ENCODE measurements at places on chromosomes 4 and X.

GRCh38 chr4:3305610-3306371 lies 13.0 kb downstream of the RGS12 start:
- no peak for DNase-seq

DNA sequence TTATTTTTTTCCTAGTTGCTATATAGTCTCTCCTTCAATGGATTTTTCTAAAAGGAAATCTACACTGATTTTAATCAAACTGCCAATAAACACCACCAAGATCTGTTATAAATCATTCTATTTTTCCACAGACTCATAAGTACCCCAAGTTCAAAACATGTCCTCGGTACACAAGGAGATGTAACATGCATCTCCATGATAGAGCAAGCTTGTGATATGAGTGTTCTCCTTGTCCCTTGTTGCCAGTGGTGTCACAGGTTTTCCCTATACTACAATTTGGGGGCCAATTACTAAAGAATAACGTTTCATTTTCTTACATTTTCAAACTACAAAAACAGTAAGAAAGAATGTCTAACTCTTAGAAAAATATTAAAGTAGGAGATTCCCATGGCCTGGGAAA lies 491 bp downstream of the ARHGEF6 start:
- no peak for DNase-seq

DNA sequence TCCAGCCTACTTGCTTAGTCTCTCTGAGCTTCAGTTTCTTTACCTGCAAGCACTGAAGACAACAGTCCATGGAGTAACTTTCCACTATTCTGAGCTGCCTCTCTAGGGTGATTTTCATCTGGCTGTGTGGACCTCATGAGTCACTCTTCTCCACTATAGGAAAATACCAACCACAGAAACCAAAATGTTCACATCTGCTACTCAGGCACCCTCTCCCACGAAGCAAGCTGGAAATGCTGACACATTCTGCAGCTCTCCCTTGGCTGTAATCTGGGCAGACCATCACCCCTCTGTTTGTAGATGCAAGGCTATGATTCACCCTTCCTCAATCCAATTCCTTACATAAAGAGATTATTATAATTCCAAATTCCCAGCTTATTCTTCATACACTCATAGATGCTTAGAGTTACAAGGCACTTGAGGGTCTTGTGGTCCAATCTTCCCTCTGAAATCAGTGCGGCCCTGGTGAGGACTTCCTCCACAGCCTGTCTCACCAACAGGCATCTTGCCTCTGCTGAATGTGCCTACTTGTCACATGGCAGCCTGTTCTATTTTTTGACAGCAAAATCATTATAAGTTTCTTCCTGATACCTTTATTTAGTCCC lies 97.0 kb upstream of the LNX1 start:
- DNase-seq, result no peak

GRCh38 chr4:181822005-181822375 lies 421.2 kb upstream of the TENM3 start:
- DNase-seq, result no peak

- DNase-seq, result no peak
These were observed 117.6 kb downstream of the FGF16 start for GRCh38 chrX:77564823-77565222.

DNA sequence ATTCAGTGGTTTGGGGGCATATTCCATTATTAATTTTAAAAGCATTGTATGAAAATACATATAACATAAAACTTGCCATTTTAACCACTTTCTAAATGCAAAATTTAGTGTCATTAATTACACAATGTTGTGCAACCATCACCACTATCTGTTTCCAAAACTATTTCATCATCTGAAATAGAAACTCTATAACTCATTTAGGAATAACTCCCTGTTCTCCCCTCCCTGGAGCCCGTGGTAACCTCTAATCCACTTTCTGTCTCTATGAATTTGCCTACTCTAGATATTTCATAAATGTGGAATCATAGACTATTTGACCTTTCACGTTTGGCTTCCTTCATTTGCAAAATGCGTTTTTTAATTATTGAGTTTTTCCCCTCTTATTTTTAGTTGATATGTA lies 101.4 kb upstream of the GPC4 start:
- no peak for DNase-seq

- no peak for DNase-seq
These were observed 10.0 kb downstream of the SAT1 start for GRCh38 chrX:23792861-23793553.

DNA sequence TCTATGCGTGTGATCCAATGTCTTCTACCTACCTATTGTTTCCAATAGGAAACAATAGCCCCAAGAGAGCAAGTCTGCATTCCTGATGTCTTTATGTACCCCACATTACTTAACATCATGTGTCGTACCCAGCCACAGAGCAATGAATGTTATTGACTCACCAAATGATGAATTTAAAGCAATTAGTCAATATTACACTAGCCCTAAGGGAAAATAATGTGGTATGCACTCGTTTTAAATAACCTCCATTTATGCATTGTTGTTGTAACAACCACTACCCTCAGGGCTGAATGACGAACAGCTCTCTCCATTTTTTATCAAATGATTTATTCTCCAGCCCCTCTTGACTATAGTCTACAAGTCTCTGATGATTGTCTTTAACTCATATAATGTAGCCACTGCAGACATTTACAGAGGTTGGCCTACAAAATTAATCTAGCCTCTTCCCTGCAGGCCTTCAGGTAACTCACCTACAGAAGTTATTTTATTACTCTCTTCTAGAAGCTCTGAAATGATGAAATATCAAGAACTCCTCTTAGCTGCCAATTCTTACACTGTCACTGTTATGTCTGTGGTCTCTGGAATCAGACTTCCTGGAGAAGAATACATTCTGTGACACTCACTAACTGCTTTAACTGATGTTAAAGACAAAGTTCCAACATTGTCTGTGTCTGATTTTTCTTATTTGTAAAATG lies 601.7 kb upstream of the GRIA3 start:
- no peak for DNase-seq

DNA sequence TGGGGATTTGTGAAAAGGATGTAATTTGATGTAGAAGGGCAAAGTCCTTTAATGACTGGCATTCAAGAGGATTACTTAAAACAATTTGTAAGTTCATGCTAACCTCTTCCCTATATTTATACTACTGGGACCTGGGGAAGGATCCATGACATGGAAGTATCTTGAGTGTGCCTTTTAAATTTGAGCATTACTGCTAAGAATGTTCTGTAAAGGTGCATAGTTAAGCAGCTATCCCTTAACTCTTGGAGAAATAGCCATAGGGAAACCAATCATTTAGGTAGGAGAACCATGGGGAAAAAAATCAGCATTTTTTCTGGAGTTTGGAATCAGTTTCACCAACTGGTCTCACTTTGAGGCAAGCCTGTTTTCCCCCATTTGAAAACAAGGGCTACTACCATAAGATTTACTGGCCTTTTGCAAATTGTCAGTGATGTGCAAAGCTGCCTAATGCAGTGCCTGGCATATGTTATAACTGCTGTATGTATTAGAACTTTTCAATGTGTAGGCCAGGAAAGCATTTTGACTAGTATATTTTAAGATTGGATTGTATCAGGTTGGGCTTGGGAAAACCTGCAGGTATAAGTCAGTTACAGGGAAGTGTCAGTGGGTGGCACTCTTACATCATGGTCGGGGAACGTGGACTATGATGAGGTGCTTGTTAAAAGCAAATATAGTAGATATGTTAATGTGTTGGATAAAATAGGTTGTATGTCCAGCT lies 72.1 kb downstream of the PRSS12 start:
- DNase-seq, result no peak

GRCh38 chr4:7714738-7715137 lies 224.9 kb downstream of the AFAP1 start:
- DNase-seq, result no peak

- no peak for DNase-seq
These were observed 58.2 kb upstream of the DKK2 start for GRCh38 chr4:107094332-107094731.

- DNase-seq, result no peak
These were observed 239.4 kb upstream of the BOD1L1 start for GRCh38 chr4:13866881-13867280.

DNA sequence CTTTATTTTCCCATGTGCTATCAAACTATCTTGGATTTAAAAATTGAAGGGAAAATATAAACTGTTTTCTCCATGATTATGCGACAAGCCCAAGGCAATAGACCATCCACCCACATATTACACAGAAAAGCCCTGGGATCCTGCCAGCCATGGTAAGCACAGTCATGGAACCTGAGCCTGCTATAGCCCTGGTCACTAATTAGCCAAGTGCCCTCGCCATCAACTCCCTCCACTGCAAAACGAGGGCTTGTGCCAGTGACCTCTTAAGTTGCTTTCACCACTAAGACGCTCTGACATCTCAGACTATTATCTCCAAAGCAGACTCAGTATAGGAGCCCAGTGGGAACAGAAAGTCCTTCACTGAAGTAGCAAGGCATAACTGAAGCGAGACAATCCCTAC lies 69.2 kb downstream of the NLGN4X start:
- no peak for DNase-seq

DNA sequence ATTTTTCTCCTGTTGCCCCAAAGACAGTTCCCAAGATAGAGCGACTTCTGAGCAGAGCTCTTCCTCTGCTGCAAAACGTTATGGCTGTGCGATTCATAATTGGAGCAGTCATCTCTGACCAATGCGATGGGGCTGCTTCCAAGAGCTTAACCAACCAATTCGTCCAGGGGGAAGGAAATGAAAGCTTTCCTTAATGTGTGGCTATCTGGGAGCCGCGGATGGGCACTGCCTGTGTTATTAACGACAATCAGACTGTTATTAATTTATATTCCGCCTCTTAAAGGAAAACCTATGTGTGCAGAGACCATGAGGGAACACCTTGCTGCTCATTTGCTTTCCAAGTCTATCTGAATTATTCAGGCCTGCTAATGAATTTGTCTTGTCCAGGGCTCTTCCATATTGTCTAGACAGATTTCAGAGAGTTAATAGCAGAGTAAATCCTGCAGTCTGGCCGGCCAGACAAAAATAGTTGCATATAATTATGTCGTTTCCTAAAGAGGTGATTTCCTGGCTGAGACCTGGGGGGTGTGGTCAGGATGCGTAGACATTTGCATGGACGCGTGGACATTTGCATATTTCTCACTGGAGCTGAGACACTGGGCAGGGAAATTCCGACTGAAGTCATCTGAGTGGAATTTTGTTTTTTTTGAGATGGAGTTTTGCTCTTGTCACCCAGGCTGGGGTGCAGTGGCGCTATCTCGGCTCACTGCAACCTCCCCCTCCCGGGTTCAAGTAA lies 135.4 kb downstream of the HMX1 start:
- DNase-seq, result no peak

- DNase-seq, result no peak
These were observed 318.6 kb downstream of the LDB2 start for GRCh38 chr4:16579866-16580265.

- DNase-seq, result no peak
These were observed 1.6 kb upstream of the ASB5 start for GRCh38 chr4:176270669-176271068.

DNA sequence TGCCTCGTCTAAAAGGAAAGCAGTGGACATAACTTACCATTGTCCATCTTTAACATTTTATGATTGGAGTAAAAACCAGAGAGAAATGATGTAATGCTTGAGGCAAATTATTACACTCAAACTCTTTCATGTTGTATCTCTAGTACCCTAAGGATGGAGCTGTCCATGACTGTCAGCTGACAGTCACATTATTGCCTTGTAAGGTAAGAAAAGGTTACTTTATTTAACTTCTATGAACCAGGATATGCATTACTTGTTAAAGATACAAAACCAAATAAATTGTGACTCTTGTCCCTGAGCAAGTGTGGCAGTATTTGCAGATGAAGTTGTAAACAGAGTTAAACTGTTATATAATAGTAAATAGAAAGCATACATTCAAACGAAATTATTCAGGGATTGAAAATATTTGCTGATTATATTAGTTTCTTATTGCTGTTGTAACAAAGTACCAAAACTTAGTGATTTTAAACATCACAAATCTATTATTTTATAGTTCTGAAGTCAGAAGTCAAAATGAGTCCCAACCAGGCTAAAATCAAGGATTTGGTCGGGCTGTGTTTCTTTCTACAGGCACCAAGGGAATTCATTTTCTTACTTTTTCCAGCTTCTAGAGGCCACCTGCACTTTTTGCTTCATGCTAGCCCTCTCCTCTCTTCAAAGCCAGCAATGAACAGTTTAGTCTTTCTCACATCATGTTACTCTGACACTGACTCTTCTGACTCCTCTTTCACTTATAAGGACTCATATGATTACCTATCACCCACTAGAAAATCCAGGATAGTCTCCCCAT lies 113.8 kb downstream of the CEP44 start:
- DNase-seq, result no peak

DNA sequence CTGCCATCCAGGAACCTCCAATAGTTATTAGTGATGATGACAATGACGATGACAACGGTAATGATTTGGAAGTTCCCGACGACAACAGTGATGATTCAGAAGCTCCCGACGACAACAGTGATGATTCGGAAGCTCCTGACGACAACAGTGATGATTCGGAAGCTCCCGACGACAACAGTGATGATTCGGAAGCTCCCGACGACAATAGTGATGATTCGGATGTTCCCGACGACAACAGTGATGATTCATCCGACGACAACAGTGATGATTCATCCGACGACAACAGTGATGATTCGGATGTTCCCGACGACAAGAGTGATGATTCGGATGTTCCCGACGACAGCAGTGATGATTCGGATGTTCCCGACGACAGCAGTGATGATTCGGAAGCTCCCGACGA lies 14.7 kb downstream of the CXCR3 start:
- DNase-seq, result no peak

- DNase-seq, result no peak
These were observed 269.3 kb upstream of the AGTR2 start for GRCh38 chrX:115901241-115901640.

GRCh38 chr4:149983931-149984330 lies 94.3 kb upstream of the DCLK2 start:
- DNase-seq, result no peak

DNA sequence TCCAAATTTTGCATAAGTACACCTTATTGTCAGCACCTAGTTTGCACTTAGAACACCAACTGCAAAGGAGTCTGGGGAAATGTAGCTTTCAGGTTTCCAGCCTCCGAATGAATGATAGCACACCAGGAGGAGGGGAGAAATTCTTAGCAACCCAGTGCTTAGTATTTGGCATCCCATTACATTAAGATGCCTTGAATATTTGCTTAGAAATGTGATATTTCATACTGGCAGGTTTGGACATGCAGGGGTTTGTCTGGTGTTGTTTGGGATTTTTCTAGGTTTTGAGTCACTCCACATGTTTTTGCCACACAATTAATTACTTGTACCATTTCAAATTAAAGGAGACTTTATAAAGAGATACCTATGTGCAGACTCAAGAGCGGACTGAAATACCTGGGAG lies 60.3 kb upstream of the CAMK2D start:
- no peak for DNase-seq

- no peak for DNase-seq
These were observed 279.3 kb upstream of the DIPK2B start for GRCh38 chrX:45479835-45480422.
